ENCODE measurements at places on chromosomes 1 and 21. TPM values are rescaled to one million over a fixed set of nuclear protein-coding genes. Genes with fewer than 3 reads are reported as not detected.

DNA sequence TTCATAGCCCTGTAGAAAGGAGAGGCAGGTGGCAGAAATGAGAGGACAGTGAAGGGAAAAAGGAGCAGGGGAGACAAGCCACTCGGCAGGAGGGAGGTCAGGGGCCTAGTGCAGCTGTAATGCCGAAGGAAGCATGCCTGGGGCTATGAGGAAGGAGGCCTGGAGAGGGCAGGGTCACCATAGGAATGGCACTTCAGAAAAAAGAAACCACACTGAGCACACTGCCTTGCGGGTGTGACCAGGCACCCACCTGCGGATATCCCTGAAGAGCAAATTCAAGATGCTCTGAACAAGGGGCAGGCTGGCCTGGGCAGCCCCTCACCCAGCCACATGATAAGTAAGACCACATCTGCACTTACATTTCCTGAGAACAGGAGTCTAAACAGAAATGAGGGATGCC, 104.7 kb downstream of the JAK1 start:
- peaks cover 65% of the 10 kb centered on the region for H3K36me3 ChIP-seq
- H3K27me3 ChIP-seq: no peaks in the 10 kb centered on the region
- no peak overlapping the region for H3K27ac ChIP-seq
- no peak for DNase-seq
- peaks cover 22% of the 10 kb centered on the region for H3K4me1 ChIP-seq
- H3K4me3 ChIP-seq: no peak overlapping the region

DNA sequence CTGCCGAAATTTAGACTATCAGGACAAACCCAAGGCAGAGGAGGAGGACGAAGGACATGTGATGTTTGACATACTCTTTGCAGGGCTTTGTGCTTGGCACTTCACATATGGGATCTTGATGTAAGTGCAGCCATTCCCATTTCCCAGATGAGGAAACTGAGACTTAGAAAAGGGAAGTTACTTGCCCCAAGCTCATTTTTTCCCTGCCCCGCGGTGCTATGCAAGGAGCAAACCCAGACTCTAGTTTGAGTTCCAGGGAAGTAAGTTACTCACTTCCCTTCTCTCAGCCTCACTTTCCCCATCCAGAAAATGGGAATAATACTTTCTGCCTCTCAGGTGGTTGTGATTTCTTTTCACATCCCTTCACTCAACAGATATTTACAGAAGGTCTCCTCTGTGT, 4.5 kb upstream of the FOXO6 start:
- no peak overlapping the region for H3K27ac ChIP-seq
- H3K27me3 ChIP-seq: peaks cover 28% of the 10 kb centered on the region
- no peaks in the 10 kb centered on the region for H3K36me3 ChIP-seq
- DNase-seq: no peak

Gene ACTN2
- total RNA-seq: 0.44 TPM

Gene LHX8
- total RNA-seq: not detected

Gene KIF26B
- total RNA-seq: 0.02 TPM

- no peak overlapping the region for H3K27ac ChIP-seq
- H3K4me3 ChIP-seq: no peak overlapping the region
- peak; percentile 55 for DNase-seq
- no peaks in the 10 kb centered on the region for H3K27me3 ChIP-seq
- H3K4me1 ChIP-seq: no peaks in the 10 kb centered on the region
Observed at GRCh38 chr1:75203415-75204277, 69.5 kb downstream of the LHX8 start.

DNA sequence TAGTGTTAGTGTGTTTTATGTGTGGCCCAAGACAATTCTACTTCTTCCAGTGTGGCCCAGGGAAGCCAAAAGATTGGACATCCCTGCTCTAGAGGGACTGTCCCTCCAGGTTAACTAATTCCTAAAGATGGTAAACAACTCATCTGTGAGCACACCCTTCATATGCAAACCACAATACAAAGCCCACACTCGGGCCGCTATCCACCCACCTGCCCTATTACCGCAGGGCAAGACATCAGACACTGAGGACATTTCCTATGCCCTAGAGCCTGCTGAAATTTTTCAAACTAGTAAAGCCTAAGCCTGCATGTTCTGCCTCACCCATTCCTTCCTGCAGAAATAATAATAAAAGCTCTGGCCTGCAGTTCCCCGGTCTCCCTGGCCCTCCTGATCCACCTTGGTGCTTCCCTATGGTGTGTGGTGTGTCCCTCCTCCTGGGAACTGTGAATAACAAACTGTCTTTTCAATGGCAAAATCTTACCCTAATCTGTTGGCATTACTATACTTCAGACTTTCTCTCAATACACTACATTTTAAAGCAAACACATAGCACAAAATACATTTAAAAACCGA, 39.3 kb upstream of the NTPCR start:
- peaks cover 30% of the 10 kb centered on the region for H3K4me1 ChIP-seq
- peaks cover 4% of the 10 kb centered on the region for H3K27me3 ChIP-seq
- H3K36me3 ChIP-seq: no peaks in the 10 kb centered on the region
- H3K27ac ChIP-seq: no peak overlapping the region

DNA sequence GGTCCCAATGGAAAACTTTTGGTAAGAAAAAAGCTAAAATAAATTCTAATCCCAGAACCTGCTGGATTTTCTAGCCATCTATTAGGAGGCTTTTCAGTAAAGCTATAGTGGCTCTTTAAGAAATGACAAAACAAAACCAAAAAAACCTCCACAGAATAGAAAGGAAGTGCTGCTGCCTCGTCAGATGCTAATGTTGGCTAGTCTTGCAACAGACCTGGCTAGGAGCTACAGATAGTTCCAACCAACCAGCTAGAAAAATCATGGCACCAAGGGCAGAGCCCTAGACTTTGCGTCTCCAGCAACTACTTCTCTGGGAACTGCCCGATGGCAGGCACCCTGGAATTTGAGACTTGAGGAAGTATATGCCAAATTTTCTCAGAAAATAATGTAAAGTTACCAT, 7.6 kb downstream of the CD101 start:
- DNase-seq: peak; percentile 75
- H3K27ac ChIP-seq: peak overlapping the region; percentile 26
- H3K4me1 ChIP-seq: peaks cover 37% of the 10 kb centered on the region
- H3K27me3 ChIP-seq: peaks cover 2% of the 10 kb centered on the region
